Mucosa of descending colon (tissue), 3 donors: ENCODE measurements at places on chromosomes 12 and 14.

DNA sequence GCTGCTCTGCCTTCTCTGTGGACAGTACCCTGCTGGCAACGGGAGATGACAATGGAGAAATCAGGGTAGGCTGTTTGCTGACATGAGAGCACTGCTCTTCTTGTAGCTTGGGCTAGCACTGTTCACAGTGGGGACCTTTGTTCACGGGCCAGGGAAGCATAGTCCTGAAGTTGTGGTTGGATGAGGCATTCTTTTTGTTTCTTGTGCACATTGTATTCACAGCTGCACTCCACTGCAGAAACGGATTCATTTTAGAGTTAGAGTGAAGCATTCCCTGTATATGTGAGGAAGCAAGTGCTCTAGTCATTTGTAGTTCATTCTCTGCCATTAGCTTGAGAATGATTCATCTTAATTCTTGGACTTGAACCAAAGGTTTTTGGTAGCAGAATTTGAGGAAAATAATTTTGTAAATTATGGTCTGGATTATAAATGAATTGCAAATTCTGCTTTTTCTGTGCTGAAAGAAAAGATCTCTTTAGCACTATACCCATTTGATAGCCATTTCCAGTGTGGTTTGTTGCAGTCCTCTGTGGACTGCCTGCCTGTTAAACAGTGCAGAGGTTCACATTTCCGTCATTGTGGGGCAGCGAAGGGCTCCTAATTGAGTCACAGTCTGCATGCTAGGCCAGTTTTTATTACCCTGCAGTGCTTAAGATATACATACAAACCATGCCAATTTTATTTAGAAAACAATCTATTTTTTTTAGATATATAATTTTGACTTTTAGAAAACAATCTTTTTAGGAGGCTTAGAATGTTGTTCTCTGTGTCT, 80.6 kb downstream of the APAF1 start:
- DNase-seq: peak; percentile 55

GRCh38 chr14:91841065-91841464, 26.3 kb downstream of the TC2N start:
- DNase-seq: no peak

- DNase-seq: no peak
Measured at GRCh38 chr12:120497524-120498150, 1.7 kb downstream of the DYNLL1 start.

DNA sequence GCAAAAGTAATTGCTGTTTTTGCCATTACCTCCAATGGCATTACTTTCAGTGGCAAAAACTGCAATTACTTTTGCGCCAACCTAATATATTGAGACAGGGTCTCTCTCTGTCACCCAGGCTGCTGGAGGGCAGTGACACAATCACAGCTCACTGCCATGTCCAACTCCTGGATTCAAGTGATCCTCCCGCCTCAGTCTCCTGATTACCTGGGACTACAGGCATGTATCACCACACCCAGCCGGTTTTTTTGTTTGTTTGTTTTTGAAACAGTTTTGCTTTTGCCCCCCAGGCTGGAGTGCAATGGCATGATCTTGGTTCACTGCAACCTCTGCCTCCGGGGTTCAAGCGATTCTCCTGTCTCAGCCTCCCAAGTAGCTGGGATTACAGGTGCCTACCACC, 15.7 kb upstream of the KDM2B start:
- DNase-seq: no peak

DNA sequence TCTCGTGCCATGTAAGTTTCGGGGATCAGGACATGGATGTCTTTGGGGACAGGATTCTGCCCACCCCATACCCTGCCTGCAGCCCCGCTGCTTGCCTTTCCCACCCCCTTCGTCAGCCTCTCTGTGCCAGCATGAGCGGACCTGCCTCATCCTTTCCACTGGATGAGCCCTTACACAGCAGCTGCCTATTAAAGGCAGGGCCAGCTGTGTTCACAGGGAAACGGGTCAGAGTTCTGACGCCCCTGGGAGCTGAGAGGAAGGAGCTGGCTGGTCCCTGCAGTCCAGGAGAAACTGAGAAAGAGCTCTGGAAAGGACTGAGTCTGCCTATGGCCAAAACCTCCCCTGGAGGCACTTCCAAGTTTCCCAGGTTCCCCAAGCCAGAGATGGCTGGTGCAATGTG, 83.5 kb upstream of the NCOR2 start:
- DNase-seq: no peak

GRCh38 chr12:130965668-130966067, 12.0 kb downstream of the ADGRD1 start:
- DNase-seq: no peak

- DNase-seq: no peak
Measured at GRCh38 chr12:132071040-132071810, 72.9 kb downstream of the DDX51 start.

DNA sequence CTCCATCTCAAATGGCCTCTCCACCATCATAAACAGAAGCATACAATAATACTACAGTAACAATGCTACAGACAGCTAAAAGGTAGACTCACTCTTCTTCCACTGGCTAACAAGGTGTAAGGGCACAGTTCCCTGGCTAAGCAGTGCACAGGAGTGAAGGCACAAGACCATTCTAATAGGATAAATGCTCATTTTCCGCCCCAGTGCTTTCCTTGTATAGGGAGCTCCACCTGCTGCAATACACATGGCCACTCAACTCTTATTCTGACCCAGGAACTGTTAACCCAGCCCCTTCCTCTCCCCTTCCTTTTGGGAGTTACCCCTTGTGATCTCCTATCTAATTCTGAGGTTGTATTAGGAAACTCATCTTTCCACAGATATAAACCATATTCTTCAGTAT, 124.6 kb downstream of the KCNK10 start:
- no peak for DNase-seq

DNA sequence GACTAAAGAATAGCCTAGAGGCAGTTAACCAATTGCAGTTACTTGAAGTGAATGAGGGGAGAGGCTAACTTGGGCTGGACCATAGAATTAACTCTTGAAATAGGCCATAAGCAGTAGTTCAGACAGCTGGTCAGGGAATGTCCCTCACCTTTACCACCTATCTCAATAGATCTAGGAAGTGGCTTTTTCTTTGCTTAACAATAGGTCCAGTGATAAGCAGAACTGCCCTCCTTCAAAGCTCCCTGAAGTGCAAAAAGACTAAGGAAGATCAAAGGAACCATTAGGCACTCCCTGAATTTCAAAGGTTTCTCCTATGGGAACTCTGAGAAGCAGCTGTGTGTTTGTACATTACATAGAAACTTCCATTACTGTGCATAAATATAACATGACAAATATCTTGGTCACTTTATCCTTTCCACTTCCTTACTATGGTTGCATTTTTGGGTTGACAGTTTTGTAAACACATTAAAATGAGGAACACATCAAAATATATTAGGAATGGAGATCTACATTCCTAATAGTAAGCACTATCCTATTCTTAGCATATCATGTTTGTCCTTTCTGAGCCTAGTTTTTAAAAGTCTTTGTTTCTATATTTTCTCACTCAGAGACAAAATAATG, 7.2 kb upstream of the NAA30 start:
- no peak for DNase-seq

- DNase-seq: no peak
Measured at GRCh38 chr12:1115484-1116231, 124.6 kb downstream of the ERC1 start.

- DNase-seq: no peak
Measured at GRCh38 chr12:115584156-115584555, 693.3 kb downstream of the MED13L start.

DNA sequence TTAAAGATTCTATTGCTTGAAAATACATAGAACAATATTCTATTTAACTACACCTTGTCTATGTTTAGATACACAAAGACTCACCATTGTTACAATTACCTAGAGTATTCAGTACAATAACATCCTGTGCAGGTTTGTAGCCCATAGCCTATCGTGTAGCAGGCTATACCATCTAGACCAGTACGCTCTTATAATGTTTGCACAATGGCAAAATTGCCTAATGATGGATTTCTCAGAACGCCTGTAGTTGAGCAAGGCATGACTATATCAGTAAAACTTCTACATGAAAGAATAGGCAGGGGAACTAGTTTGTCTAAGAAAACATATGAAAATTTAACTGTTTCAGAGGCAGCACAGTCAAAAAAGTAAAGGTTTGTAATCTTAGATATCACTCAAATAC, 375.9 kb downstream of the DAD1 start:
- DNase-seq: no peak

GRCh38 chr14:76274324-76274723, 101.6 kb upstream of the ESRRB start:
- DNase-seq: no peak

- DNase-seq: no peak
Measured at GRCh38 chr12:23887055-23887835, 62.2 kb downstream of the SOX5 start.

DNA sequence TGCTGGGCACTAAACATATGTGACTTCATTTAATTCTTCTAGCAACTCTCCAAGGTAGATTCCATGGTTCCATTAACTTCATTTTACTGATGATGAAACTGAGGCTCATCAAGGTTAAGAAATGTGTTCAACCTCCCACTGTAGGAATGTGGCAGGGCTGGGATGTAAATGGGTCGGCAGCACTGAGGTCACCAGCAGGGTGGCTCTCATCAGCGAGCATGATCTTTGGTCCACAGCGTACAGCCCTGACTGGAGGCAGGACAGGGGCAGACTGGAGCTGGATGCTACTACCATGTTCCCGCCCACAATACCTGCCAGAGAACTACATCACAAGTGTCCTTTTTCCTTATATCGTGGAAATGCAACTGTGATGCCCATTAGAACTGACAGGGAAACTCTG, 4.6 kb downstream of the APPL2 start:
- no peak for DNase-seq

- no peak for DNase-seq
Measured at GRCh38 chr14:64968167-64968566, 4.0 kb downstream of the RAB15 start.

- no peak for DNase-seq
Measured at GRCh38 chr12:3236345-3237187, 159.4 kb downstream of the TSPAN9 start.

DNA sequence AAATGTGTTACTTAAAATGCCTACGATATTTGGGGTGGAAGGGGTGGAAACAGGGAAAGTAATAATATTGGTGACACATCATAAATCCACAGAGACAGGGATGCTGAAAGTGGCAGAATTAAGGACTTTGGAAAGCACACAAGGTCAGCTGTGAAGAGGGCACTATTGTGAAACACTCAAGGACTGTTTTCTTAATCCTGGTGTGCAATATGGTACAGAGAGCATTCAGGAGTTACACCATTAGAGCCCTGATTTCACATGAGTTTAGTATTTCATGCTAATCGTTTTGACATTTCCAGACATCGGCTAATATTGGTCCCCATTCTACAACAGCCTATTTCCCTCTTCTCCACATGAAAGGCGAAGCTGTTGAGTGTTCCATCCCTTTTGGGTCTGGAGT, 219.2 kb downstream of the MSRB3 start:
- no peak for DNase-seq
